Pulmonary artery endothelial cell (primary cell): ENCODE measurements at places on chromosomes 3 and 15.

GRCh38 chr3:181458857-181459256 lies 252.9 kb upstream of the SOX2 start:
- no peak for DNase-seq

DNA sequence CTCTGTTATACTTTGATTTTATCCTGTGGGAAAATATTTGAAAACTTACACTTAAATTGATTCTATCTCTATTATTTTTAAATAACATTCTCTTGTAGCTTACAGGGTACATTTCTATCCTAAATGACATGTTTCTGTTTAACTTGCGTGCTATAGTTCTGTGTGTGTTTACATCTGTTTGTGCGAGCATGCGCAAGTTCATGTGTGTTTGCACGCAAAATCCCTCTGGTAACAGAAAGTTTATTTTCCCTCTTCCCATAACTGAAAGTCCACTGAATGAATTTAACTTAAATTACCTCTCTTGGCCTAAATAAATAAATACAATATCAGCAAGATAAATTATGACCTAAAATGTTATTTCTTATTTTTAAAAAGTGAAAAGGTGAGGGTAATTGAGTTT lies 117.3 kb upstream of the NEO1 start:
- no peak for DNase-seq

- no peak for DNase-seq
Measured at GRCh38 chr15:67501836-67502461, 19.0 kb upstream of the C15orf61 start.

- no peak for DNase-seq
Measured at GRCh38 chr15:45586125-45586524, 1.1 kb upstream of the BLOC1S6 start.

DNA sequence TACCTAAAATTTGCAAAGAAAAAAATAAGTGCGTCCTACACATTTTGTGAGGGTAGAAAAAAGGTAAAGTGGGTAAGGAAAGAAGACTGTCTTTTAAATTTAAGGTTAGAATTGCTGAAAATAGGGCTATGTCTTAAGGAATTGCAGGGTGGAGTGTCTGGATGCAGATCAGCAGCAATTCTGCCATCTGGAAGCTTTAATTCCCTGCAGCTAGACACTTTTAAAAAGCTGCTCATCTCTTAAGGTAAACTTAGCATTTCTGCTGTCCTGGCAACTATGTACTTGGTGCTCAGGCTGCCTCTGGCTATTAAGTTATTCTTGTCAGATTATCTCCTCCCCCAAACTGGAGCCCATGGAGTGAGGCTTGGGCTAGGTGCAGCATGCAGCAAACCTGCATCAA lies 420.2 kb downstream of the SI start:
- no peak for DNase-seq

DNA sequence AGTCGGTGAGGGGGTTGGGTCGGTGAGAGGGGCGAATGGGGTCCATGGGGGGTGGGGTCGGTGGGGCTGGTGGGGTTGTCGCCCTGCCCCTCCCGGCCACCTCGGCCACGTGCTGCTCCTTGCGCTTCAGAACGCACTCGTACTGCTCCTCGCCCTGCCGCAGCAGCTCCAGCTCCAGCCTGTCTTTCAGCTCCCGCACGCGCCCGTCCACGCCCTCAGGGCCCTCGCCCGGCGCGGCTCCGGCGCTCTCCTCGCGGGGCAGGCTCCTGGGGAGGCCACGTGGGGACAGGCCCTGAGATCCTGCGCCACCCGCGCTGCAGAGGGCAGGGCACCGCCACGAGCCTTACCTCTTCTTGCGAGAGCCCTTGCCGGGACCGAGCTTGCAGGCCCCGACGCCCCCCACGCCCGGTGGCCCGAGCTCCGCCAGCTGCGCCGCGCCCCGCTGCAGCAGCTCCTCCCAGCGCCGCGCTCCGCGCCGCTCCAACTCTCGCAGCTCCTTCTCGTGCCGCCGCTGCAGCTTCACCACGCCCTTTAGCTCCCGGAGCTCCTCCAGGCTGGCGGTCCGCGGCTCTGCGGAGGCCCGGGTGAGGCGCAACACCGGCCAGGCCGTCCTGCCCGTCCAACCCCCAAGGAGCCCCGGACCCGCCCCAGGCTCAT lies 8.2 kb upstream of the ANKRD63 start:
- DNase-seq, result no peak

DNA sequence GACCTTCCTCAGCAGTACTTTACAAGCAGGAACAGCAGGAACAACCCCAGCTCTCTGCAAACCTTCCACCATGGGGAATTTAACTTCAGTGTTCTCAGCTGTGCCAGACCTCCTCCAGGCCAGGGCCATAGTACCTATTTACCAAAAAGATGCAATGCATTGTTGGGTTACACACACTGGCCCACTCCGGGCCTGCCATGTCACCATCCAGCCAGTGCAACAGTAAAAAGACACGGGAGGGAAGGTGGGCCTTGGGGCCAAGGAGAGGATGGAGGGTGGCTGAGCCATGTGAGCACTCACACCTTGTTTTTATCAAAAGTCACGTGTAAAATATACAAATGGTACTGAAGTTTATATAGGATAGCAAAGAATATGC lies 157.0 kb downstream of the GABRB3 start:
- no peak for DNase-seq

- no peak for DNase-seq
Measured at GRCh38 chr15:48862705-48863104, 15.2 kb upstream of the EID1 start.

DNA sequence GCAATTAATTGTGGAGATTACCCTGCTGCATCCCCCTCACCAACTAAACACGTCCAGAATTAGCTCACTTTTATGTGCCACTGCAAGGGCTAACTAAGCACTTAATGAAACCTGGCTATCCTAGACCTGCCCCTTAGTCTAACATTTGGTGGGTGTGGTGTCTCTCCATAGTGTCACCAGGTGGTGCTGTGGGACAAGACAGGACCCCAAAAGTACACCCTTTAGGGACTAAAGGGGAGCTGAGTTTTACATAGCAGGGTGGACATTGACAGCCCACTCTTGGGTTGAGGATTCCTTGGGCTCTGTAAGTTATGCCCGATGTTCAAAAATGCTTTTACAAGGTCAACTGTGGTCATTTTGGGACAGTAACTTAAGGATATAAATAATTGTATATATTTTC lies 5.7 kb downstream of the DUT start:
- DNase-seq, result no peak

GRCh38 chr3:113287111-113287802 lies 75.9 kb downstream of the BOC start:
- DNase-seq, result no peak

- no peak for DNase-seq
Measured at GRCh38 chr3:66407611-66408218, 93.1 kb downstream of the LRIG1 start.

- DNase-seq, result no peak
Measured at GRCh38 chr3:117873249-117873600, 1161.4 kb downstream of the IGSF11 start.

DNA sequence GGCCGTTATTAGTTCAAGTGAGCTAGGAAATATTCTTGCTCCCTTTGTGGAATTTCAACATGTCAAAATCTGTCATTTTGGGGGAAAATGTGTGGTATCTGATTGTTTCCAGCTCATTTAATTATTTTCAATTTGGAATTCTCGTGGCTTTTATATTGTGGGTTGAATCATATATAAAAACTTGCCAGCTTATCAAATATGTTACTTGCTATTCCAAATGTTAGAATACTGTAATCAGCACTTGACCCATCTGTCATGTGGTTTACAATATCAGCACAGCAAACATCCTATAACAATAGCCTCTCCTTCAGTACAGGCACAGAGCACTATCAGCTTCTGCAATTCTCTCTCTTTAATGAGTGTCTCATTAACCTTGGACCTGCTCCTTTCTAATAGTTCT lies 130.2 kb upstream of the FEZF2 start:
- no peak for DNase-seq

DNA sequence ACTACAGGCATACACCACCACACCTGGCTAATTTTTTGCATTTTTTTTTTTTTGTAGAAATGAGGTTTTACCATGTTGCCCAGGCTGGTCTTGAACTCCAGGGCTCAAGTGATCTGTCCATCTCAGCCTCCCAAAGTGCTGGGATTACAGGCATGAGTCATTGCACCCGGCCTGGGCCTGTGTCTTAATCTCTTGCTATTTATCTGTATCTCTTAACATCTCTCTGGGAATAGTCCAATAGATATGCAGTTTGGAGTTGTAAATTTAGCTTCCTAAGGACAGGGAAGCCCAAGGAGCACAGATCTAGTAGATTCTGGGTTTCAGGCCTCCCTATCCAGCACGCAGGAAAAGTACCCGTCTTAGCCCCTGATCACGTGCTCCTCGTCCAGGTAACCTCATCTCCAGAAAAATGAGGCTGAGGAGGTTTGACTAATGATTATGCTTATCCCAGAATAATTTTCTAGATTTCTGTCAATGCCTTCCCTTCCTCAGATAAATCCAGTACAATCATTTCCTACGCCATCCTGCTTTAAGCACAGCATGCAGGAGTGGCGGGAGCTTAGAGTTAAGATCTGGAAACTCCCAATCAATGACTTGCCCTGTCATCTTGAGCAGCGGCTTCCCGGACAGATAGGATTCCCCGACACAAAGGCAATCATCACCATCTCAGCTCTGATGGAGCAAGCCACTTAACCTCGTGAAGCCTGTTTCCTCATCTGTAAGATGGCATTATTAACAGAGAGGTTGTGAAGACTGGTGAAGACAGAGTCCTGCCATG lies 12.3 kb upstream of the CTDSPL start:
- DNase-seq, result no peak

- DNase-seq, result no peak
Measured at GRCh38 chr3:194631696-194632095, 1.5 kb downstream of the TMEM44 start.

GRCh38 chr3:20680990-20681628 lies 495.1 kb upstream of the SGO1 start:
- no peak for DNase-seq

- DNase-seq, result no peak
Measured at GRCh38 chr3:194577986-194578905, 55.0 kb downstream of the TMEM44 start.

DNA sequence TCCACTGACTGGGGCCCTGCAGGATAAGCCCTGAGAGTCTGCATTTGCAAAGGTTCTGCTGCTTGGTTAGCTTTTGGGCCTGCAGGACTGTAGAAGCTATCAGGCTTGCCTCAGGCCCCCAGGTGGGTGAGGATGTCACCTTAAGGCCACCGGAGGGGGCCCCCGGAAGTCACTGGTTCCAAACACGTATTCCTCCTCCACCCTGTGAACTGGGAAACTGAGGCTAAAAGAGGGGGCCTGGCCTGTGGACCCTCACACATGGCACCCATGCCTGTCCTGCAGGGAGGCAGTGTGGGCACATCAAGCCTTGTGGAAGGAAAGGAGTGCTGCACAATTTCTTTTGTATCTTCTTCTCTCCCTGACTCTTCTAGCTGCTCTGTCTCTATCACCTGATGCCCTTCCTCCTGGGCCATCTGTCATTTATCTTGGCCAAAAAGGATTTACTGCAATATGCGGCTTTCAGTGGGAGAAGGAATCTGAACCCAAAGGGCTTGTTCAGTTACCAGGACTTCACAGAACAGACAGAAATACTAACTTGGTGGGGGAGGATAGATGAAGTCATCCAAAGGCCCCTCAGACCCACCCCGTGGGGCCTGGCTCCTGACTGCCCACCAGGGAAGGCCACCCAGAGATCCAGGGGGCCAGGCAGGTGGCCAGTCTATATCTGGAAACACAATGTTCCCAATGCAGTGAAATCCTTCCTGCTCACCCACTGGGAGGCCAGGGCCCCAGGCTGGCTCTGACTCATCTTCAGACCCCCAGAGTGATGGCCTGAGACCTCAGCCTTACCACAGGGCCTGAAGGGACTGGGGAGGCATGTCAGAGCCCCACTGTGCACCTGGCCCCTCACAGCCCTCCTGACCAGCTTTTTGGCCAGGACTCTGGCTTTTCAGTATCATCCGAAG lies 18.3 kb downstream of the UBAP1L start:
- DNase-seq, result no peak

- no peak for DNase-seq
Measured at GRCh38 chr15:20295238-20295811, 246.3 kb downstream of the GOLGA6L6 start.

DNA sequence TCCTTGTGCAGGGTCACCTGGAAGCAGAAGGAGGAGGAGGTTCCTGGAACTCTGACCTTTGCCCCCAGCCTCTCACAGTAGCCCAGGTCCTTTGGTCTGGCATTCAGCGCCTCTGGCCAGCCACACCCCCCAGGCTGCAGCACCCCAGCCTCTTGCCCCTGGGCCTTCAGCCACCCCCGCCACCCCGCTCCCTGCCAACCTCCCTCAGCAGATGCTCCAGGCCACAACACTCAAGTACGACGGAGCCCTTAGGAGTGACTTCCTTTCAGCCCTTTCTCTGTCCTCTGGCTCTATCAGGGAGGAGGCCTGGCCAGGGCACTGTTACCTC lies 45.2 kb downstream of the GRIP2 start:
- DNase-seq, result no peak

DNA sequence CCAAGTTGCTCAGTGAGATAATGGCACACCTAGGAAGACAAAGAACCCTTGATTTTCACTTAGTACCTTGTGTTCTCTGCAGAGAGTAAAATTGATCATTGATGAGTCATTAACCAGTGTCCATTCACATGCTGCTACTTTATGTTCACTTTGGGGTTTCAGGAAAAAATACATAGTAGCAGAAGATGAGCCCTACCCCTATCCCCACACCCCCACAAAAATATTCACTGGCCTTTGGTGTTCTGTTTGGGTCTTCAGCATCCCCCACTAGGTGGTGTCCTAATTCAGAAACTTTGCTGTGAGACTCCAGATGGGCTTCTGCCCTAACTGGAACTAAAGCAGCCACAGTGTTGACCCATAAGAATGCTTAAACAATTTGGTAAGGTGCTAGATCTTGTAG lies 178.8 kb downstream of the KLHL25 start:
- DNase-seq, result no peak

GRCh38 chr3:165749821-165750220 lies 87.4 kb downstream of the BCHE start:
- no peak for DNase-seq

DNA sequence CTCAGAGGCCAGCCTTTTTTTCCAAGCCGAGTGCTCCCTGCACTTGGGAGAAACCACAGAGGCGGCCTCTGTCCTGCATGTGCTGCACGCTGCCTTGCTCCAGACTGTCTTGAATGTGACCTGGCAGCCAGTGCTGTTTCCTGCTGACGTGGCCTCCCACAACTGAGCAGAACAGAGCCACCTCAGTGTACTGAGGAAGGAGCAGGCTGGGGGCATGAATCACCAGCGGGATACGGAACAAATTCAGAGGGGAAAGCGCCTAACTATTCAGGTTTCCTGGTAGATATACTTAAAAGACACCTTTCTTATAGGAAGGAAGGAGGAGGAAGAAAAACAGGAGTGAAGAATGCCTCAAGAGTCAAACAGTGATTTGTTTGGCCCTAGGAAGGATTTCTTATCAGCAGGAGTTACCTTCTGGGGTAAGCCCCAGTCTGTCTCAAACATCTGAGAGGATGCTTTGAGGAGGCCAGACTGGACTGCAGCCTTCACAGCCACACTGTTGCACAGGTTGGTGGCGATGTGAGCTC lies 114.0 kb downstream of the FNDC3B start:
- DNase-seq, result peak; percentile 95

DNA sequence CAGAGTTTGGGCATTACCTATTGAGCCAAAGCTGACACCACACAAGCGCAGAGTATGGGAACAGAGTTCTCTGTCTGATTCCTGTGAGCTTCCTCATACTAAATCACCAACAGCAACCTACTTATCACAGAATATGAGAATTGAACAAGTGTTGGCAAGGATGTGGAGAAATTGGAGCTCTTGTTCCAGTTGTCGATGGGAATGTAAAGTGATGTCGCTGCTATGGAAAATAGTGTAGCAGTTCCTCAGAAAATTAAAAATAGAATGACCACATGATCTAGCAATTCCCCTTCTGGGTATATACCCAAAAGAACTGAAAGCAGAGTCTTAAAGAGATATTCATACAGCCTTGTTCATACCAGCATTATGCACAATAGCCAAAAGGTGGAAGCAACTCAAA lies 33.4 kb downstream of the CD86 start:
- DNase-seq, result no peak
